ENCODE measurements at places on chromosomes 3 and 15.

DNA sequence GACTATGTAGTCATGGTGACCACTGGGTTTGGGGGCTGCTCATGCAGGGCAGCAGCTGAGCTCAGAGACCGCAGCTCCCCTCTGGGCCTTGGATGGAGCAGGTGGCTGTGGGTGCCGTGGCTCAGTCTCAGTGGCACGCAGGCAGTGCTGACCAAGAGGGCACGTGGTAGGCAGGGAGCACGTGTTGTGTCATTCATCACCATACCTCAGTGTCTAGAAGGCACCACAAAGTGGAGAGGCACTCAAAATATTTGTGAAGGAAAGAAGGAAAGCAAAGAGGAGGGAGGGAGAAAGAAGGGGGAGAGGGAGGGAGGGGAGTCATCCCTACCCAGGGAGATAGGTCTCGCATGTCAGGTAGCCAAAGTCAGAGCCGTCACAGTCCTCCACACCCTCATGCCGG lies 26.1 kb downstream of the EAF1 start:
- no peak for DNase-seq

DNA sequence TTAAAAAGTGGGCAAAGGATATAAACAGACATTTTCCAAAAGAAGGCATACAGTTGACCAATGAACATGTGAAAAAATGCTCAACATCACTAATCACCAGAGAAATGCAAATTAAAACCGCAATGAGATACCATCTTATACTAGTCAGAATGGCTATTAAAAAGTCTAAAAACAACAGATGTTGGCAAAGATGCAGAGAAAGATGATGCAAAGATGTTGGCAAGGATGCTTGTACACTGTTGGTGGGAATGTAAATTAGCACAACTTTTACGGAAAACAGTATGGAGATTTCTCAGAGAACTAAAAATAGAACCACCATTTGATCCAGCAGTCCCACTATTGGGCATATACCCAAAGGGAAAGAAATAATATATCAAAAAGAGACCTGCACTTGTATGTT lies 53.5 kb downstream of the TLNRD1 start:
- peak; percentile 17 for DNase-seq

- no peak for DNase-seq
These were observed 7.5 kb downstream of the TMEM40 start for GRCh38 chr3:12751571-12751970.

- no peak for DNase-seq
These were observed 61.0 kb upstream of the CSTA start for GRCh38 chr3:122263974-122264588.

GRCh38 chr3:127857333-127857732 lies 35.0 kb upstream of the MGLL start:
- peak; percentile 13 for DNase-seq

GRCh38 chr15:51312166-51313073 lies 26.0 kb downstream of the CYP19A1 start:
- DNase-seq = no peak

GRCh38 chr3:145581694-145582093 lies 579.3 kb downstream of the PLOD2 start:
- DNase-seq = no peak

DNA sequence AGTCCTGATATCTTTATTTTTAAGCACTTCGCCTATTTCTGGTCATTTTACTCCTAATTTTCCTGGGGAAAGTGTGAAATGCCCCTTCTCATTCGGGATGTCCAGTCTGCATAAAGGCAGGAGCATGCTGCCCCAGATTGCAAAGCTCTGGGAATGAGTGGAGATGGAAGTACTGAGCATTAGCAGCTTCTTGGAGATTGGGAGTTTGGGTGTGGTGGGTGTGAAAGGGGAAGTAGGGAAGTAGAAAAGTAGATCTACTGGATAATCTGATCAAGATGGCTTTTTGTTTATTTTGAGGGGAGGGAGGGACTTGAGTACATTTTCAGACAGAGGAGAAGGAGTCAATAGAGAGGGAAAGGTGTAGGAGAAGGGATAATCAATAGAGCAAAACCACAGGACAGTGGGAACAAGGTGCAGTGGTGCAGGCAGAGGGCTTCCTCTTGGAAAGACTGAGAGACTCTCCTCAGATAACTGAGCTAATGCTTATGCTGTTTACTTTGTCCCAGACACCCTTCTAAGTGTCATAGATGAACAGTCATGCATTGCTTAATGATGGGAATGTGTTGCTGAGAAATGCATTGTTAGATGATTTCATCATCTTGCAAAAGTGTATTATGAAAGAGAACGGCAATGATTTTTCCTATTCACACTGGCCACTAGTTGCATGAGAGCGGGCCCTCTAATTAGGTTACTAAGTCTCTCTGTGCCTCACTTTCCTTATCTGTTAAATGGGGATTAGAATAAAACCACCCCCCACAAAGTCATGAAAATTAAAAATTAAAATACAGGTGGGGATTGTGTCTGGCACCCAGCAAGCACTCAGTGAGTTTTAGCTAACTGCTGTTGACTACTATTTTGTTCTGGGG lies 45.5 kb downstream of the PHLDB2 start:
- DNase-seq = peak; percentile 78

GRCh38 chr3:17847156-17847555 lies 104.7 kb upstream of the TBC1D5 start:
- no peak for DNase-seq

DNA sequence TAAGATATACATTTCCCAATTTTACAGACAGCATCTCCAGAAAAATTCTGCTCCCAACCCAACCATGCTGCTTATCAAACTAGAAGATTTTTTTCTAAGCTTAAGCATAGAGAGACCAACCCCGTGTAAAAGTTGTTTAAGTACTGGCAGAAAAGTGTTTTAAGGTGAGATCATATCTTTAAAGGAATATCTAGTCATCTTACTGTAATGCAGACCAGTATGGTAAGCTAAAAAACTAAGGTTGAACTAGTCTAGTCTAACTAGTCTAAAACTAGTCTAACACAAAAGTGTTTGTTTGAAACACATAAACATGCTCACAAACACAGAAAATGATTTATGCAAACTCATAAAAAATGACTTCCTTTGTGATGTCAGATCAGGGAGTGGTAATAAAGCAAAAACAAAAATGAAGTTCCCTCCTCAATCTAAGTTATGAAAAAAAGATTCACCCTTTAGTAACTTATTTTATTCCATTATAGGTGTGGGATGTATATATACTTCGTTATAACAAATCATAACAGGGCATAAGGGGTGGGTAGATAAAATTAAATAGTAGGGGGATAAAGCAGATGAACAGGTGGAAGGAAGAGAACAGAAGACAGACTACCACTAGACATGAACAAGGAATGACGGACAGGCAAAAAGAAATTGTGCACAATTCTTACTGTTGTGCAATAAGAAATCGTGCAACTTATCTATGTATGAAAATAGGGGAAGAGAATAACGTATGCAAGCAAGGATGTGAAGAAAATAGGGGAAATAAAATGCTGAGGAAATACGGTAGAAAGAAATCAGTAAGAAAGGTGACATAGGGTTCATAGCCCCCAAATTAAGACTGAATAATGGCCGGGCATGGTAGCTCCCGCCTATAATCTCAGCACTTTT lies 10.0 kb downstream of the MYO5A start:
- no peak for DNase-seq

DNA sequence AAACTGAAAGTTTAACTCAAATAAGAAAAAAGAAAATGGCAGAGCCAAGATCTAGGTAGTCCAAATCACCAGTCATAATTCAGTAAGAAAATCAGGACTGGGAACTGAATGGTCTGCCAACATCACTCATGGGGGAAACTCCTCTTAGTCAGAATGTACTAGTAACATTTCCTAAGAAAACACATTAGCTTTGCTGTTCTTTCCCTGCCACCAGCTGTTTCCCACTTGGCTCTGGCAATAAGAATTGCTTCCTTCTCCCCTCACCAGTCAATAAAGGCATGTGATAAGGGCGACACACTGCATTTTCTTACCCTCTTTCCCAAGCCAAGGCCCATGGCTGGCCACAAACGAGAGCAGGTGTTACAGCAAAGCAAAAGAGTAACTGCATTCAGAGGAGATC lies 46.1 kb downstream of the PIK3R4 start:
- no peak for DNase-seq

- no peak for DNase-seq
These were observed 69.7 kb downstream of the PRTG start for GRCh38 chr15:55673287-55673686.

DNA sequence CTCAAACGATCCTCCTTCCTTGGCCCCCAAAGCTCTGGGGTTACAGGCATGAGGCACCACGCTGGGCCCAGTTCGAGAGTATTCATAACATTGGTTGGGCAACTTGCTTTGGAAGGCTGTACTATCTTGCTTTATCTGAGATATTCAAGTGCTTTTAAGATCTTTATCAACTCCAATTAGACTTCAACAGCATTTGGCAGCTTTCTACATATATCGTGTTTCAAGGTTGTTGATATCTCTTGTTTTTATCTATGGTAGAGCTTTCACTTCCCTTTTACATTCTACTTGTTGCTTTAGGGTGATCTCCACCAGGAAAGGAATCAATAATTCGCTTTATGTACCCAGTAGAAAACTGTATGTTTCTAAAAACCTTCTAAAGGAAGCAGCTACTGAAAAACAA lies 395.3 kb downstream of the IL5RA start:
- no peak for DNase-seq

GRCh38 chr3:52015438-52016228 lies 19.9 kb upstream of the RPL29 start:
- DNase-seq = no peak

DNA sequence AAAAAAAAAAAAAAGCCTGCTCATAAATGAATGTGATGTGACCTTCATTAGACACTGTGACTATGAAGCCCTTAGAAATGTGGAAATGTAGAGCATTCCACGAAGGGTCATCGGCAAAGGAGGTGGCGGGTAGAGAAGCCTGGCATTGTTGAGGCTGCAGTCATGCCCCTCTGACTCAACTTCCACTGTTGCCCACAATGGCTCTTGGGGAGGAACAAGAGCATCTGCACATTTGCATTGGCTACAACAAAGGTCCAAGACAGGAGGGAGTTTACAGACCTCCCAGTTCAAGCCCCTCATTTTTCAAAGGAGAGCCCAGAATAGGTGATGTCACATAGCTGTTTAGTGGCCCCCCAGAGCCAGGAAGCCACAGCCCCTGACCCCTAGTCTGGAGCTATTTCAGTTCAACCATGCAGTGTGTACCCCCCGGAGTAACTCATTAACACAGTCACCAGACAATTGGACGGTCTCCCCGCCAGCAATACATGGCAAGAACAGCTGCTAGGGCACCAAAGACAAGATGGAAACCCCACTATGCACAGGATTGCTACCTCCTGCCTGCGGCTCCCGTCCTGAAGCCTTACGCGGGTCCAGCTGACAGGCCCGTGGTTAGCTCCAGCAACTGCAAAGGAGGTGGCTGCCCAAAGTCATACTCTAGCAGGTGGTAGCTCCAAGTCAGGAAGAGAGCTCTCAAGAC lies 56.2 kb downstream of the SH3BP5 start:
- no peak for DNase-seq

DNA sequence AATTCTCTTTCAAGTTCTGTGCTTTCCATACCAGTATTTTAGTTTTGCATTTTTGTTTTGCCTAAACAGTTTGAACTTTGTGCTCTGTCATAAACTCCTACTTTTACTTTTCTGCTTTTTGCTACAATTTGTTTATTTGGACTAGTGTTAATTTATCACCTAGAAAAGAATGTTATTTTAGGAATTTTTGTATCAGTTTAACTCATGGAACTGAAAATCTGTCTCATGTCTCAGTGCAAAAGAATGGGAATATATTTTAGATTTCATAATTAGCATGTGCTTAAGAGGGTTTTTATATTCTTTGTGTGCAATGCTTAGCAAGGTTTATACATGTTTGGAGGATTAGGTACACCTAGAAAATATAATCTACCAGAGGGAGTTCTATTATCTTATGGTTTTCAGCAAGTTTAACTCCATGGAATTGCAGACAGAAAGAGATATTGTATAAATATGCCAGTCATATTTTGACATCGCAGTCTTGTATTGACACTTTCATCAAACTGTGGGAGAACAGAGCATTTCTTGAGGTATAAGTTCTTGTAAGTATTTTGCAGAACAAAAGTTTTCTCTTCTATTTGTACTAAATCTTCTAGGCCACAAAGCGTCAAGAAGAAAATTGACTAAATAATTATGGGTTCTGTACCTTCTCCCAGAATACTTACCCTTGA lies 409.9 kb downstream of the RBMS3 start:
- peak; percentile 8 for DNase-seq

DNA sequence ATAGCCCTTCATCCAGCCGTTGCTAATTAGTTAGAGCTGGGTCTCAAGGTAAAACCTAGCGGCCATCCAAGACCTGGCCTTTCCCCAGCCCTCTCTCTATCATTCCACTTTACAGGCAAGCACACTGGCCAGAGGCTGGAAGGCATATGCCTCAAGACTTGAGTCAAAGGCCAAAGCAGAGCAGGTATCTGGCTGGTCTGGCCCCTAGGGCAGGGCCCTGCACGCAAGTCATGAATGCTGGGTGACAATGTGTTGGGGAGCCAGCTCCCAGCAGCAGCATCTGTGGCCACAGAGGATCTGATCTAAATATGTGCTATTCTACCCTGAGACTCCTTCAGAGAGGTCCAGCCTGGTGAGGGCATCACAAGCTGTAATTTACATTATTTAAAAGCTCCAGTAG lies 113.6 kb downstream of the LRTM1 start:
- no peak for DNase-seq

DNA sequence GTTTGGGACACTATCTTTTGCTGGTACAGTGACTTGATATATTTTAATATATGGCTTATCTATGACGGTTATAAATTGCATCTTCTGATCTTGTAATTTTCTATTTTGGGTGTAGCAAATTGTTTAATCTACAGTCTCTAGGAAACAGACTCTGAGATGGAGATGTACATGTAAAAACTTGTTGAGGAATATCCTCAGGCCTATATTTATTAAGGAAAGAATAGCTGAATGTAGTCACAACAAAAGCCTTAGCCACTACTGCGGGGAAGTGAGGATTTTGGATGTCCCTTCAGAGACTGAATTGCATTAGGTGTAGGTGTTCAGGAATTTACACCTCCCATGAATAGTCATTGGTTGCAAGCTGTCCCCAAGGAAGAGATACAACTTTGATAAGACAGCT lies 13.8 kb upstream of the OR5K3 start:
- DNase-seq = no peak

DNA sequence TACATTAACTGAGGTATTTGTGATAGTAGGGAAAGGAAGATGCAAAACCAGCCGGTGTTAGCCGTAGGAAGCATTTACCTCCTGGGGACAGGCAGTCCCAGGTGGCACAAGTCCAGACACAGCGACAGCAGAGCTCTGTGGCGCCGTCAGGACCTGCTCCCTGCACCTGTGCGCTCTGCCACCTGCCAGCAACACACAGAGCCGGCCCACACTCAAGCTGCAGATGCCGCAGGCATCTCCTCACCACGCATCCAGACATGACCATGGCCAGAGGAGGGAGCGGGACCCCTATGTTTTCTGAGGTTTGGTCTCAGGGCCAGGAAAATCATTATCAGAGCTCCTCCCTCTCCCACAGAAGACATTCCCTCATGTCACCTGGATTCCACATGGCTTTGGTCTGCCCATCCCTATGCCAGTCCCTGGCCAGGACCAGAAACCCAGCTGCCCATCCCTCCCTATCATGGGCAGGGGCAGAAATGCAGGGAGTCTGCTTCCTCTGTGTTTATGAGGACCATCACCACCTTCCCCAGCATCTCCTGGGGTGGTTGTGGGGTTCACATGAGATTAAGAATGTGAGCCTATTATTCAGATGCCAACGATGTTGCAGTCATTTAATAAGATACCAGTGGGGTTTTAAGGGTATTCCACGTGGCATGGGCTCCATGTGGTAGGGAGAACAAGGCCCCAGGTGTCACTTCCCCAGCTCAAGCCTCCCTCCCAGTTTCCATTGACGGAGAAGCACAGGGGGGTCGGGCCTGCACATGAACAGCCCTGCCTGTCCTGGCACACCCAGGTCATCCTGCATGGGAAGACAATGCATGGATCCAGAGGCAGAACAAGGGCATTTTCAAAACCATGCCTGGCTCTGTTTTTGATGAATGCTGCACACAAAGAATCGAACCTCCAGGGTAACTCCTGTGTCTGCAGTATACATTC lies 251.1 kb downstream of the OCA2 start:
- no peak for DNase-seq

Measured in GM03348 (cell line).